Cortex of kidney (tissue), 1 donor: ENCODE measurements at places on chromosomes 5 and 9.

- no peak for DNase-seq
Observed at GRCh38 chr5:57858905-57859304, 376.3 kb upstream of the ACTBL2 start.

- DNase-seq = no peak
Observed at GRCh38 chr9:110334183-110334582, 3.5 kb downstream of the TXNDC8 start.

GRCh38 chr9:10026443-10026984, 586.3 kb downstream of the PTPRD start:
- DNase-seq = no peak

- no peak for DNase-seq
Observed at GRCh38 chr9:131422241-131422792, 28.4 kb downstream of the PRRC2B start.

DNA sequence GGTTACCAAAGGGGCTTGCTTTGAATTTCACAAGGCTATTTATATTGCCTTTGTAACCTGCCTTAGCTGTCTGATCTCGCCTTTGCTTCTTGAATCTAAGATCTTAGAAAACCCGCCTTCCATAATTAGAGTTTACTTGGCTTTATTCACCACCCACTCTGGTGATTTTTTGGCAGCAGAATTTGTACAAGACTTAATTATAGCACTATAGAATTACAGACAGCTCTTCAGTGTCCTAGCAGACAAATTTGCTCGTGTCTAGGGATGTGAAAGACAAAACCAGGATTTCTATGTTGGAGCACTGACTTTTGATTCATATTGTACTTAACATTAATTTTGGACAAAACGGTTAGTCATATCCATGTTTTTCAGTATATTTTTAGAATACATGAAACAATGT, 306.6 kb downstream of the ADGRV1 start:
- no peak for DNase-seq

GRCh38 chr5:172788771-172789686, 18.0 kb upstream of the DUSP1 start:
- no peak for DNase-seq

GRCh38 chr9:133485531-133486260, 6.8 kb upstream of the SLC2A6 start:
- DNase-seq = no peak

- DNase-seq = no peak
Observed at GRCh38 chr5:337563-338130, 16.1 kb downstream of the AHRR start.

- DNase-seq = no peak
Observed at GRCh38 chr5:73434461-73434860, 14.1 kb downstream of the FOXD1 start.

DNA sequence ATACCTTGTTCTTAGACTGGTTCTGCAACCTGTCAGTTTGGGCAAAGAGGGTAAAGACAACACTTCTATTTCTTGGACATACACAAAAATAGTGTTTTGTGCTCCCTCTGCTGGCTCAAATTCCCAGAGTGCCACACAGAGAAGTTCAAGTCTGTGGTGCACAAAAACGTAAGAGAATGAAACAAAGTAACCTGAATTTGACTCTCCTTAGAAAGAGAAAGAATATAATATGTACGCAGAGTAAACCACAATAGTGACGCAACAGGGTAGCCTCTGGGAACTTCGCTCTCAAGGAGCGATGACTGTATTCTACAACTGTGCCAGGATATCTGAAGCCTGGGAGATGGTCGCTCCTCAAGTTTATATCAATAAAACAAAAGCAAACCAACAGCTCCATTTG, 18.5 kb downstream of the DDX31 start:
- DNase-seq = no peak

- DNase-seq = no peak
Observed at GRCh38 chr5:138632900-138633489, 57.8 kb upstream of the HSPA9 start.

DNA sequence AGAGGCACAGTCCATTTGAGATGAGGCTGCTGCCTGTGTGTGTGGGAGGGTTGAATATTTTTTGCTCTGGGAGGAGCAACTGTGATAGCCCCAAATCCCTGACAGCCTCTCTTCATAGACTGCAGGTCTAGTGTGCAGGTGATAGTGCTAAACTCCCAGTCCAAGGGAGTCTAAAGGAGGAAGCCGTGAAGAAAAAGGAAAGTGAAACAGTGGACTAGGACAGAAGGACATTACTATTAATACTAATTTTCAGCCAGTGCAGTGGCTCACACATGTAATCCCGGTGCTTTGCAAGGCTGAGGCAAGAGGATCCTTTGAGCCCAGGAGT, 295.0 kb downstream of the PDE4D start:
- DNase-seq = no peak

DNA sequence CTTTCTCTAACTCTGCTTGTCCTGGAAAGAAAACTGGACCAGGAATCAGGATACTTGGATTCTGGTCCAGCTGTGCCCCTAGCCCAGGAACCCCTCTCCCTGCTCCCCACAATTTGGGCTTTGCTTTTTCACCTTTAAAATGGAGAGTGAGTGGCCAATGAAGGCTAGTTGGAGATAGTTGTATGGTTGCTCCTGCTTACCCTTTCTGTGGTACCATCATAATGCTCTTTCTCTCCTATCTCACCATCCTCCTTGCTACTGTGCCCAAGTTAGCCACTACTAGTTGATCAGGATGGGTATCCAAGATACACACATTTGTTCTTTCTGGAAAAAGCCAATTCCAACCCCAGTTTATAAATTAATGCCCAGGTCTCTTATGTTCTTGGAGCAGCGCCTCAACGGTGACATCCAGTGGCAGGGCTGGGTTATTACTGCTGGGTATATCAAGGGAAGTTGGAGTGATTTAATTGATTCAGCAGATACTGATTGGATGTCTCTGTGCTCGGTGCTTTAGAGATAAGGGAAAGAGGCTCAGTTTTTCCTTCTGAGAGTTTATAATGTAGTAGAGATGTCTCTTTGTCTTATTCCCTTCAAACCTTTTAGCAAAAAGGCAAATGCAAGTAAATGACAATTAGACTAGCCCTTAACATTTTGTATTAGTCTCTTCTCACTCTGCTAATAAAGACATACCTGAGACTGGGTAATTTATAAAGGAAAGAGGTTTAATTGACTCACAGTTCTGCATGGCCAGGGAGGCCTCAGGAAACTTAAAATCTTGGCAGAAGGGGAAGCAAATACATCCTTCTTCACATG, 38.5 kb downstream of the FAXDC2 start:
- no peak for DNase-seq

- no peak for DNase-seq
Observed at GRCh38 chr5:1181451-1182359, 19.7 kb upstream of the SLC6A19 start.

DNA sequence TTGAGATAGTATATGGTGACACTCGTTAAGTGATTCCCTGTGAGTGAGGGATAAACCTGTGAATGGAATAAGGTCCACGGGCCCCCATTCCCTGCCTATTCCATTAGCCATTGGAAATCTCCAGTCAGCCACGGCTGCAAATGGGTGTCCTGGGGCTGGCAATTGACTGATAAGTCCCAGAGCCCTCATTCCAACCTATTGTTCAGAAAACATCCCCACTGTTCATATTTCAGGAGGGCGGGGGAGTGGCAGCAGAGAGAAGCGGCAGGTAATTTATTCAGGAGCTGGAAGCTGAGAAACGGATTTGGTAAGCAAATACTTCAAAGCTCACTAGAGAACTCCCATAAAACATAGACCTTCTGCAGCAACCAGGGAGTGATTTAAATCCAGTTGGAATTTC, 42.0 kb downstream of the TMEM174 start:
- no peak for DNase-seq

GRCh38 chr9:86830356-86830755, 117.0 kb downstream of the GAS1 start:
- no peak for DNase-seq

GRCh38 chr9:20790721-20791120, 106.7 kb downstream of the FOCAD start:
- DNase-seq = no peak

DNA sequence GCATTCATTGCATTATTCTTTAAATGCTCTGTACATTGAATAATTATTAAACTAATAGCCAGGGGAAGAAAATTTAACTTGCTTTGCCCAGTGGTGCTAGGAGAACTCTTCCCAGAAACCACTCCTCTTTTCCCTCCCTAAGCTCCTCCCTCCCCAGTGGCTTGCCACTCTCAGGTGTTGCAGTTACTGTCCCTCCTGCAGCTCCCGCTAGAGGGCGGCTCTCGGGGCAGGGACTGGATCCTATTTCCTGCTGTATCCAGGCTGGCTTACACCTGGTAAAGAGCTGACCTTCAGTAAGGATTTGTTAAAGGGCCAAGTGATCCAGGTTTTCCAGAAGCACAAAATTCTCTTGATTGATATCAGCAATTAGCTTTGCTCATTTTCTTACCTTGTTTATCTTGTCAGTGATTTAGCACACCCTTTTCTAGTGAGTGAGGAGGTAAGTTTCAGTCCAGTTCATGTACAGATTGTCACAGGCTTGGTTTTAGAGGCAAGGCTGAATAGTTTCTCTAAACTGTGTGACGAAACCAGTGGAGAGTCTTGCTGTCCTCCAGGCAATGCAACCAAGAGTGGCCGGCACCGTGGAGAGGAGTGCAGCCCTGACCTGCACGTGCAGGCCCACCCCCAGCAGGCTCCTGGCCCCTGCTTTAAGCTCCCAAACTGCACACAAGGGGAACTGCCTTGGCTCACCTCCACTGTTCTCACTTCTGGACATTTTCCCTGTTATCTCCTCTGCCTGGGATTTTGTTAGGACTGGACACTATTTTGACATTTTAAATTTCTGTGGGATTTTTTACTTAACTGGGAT, 423.8 kb downstream of the SPOCK1 start:
- no peak for DNase-seq

- DNase-seq = no peak
Observed at GRCh38 chr5:151310932-151311331, 7.4 kb upstream of the SLC36A3 start.

GRCh38 chr9:5838884-5839571, 6.1 kb upstream of the ERMP1 start:
- DNase-seq = no peak

GRCh38 chr9:116524778-116525470, 162.2 kb upstream of the TRIM32 start:
- no peak for DNase-seq

DNA sequence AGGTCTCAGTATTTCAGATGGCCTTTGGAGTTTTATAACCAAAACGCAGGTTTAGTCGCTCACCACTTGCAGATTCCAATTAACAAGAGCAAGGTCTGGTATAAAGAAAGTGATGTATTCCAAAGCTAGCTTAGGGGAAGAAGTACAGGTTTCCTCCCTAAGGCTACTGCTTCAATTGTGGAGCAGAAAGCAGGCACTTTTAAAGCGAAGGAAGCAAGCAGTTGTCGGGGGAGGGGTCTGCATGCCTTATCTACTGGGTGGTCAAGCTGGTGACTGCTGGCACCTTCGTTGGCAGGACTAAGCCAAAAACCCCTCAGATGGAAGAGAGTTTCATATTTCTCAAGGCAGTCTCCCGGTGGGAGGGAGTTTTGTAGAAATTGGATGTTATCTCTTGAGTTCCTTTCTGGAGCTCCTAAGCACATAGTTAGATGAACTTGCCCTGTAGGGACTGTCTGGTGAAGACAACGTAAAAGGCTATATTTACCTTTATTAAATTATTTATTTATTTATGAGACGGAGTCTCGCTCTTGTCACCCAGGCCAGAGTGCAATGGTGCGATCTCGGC, 1.6 kb upstream of the TMEM245 start:
- no peak for DNase-seq

DNA sequence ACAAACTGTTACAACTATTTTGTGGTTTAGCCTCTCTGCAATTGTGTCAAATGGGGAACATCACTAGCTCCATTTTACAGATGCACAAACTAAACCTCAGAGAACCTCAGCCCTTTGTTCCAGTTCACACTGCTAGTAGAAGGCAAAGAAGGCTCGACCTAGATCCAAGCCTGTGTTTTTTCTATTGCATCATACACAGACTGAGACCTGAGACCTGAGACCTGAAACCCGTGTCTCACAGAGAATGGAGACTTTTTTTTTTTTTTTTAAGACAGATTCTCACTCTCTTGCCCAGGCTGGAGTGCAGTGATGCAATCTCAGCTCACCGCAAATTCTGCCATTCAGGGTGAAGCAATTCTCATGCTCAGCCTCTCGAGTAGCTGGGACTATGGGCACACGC, 120.8 kb downstream of the GALNT10 start:
- DNase-seq = no peak

- DNase-seq = no peak
Observed at GRCh38 chr9:110111868-110112267, 96.1 kb downstream of the C9orf152 start.

DNA sequence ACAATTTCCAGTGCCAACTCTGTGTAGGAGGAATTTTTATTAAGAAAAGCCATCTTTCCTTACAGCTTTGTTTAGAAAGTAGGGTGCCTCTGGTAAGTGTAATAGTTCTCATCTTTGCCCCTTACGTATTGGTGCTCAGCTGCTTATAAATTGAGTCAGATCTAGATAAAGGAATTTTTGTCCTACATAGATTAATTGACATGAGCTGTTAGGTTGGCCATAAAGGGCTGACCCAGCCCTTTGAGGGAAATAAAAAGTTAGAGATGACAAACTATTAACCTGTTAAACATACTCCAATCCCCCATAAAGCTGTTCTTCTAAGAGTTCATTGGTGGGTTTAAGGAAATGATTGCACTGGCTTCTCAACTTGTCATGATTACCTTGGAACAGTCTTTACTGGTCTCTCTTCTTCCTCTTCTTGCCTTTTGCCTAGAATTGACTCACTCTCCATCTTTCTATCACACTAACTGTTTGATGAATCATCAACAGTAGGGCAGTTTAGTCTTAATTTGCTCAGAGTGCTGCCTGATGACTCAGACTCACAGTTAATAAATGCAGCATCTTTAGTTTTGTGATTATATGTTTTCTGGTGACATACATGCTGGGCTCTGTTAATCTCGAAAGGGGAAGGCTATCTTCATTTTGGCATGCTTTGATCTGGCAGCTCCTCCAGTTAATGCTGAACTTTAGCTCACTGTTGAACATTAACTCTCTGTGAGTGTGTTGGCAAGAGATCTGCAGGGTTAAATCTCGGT, 51.7 kb downstream of the ARHGAP26 start:
- no peak for DNase-seq

DNA sequence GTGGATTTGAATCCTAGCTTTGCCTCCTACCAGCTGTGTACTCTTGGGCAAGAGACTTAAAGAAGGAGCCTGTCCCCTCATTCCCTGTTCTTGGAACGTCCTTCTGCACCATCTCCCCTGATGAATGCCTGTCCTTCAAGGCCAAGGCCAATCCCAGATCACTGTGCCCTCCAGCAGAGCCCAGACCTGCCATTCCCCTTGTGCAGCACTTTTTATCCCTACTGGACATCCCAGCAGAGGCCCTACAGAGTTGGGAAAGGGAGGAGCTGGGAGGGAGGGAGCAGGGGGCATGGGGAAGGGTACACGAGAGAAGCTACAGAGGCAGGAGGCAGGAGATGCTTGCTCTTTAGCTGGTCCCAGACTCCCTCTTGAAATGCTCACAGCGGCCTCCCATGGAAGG, 223.9 kb downstream of the PBX3 start:
- no peak for DNase-seq
